SK-MEL-5 (cell line): ENCODE measurements at places on chromosomes 7 and 10.

GRCh38 chr7:34311591-34311990 is 346.4 kb upstream of the NPSR1 start:
- no peak for DNase-seq

DNA sequence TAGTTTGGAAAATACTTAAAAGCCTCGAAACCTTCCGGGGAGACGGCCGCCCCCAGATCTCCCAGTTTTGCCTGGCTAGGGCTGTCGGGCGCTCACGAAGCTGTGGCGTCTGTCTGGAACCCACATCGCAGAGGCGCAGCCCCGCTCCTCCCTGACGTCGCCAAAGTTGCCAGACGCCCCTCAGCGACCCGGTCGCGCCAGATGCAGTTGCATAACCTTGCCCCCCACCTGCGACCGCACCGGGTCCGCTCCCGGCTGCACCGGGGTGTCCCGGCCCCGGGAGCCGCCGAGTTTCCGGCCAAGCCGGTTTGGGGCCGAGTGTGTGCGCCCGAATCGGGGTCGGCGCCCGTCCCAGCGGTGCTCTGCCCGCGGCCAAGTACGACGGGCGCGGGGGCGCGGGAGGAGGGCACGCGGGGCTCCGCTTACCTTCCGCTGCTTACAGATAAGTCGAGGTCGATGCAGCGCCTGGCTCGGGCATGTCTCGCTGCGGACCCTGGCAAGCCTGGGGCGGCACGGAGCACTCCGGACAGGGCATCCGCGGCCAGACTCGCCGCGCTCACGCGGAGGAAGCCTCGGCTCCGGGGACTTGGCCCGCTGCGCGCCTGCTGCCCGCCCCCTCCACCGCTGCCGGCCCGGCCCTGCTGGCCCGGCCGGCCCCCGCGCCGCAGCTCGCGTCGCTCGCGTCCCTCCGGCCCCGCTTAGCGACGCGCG is 665 bp downstream of the INSYN2A start:
- DNase-seq, result no peak

DNA sequence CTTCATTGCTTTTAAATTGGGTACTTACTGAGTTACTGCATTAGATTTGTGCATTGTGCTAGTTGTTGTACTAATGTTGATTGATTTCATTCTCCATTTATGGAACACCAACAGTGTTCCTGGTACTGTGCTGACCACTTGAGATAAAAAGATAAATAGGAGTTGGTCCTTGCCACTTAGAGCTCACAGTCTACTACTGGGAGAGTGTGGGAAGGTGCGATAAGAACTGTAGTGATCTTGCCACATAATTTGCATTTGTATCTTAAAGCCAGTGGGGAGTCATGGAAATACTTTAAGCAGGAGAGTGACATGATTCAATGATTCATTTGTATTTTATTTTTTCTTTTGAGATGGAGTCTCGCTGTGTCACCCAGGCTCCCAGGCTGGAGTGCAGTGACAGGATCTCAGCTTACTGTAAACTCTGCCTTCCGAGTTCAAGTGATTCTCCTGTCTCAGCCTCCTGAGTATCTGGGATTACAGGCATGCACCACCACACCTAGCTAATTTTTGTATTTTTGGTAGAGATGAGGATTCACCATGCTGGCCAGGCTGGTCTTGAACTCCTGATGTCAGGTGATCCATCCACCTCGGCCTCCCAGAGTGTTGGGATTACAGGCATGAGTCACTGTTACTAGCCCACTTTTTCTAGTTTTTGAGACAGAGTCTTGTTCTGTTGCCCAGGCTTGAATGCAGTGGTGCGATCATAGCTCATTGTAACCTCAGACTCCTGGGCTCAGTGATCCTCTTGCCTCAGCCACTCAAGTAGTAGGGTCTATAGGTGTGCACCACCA is 51.2 kb upstream of the TMEM248 start:
- no peak for DNase-seq

GRCh38 chr7:100891568-100892247 is 2.2 kb upstream of the UFSP1 start:
- no peak for DNase-seq

DNA sequence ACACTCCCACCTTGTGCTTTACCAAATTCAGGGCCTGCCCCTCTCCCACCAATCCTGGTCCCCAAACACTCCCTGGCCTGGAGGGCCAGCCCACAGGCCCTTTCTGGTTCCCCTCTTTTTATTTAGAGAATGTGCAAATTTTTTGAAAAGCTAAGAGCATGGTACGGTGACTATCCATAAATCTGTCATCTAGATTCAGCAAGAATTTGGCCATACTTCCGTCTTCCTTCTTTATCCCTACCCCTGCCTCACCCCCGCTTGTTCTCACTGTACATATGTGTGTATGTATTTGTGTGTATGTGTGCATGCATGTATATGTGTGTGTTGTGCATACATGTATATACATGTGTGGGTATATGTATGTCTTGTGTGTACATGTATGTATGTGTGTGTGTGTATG is 8.1 kb upstream of the TBRG4 start:
- DNase-seq, result no peak

DNA sequence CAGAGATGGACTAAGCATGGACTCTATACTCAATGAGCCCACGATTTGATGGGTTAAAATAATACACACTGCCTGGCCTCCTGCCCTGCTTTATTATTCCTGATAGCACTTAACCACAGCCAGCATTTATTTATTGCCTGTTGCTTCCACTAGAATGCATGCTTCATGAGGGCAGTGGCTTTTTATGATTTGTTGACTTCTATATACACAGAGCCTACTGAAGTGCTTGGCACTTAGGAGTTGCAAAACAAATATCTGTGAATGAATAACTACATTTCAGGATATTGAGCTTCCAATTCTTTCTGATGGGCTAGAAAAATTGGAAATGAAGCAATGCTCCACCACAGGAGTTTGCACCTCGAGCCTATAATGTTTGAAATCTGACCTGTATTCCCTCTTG is 513.6 kb upstream of the ZMIZ1 start:
- DNase-seq, result no peak

- no peak for DNase-seq
Observed at GRCh38 chr7:84474436-84474835, 279.8 kb upstream of the SEMA3A start.

GRCh38 chr10:43315535-43316207 is 48.8 kb upstream of the RASGEF1A start:
- DNase-seq, result no peak

GRCh38 chr10:112826018-112826697 is 123.9 kb upstream of the TCF7L2 start:
- DNase-seq, result no peak

DNA sequence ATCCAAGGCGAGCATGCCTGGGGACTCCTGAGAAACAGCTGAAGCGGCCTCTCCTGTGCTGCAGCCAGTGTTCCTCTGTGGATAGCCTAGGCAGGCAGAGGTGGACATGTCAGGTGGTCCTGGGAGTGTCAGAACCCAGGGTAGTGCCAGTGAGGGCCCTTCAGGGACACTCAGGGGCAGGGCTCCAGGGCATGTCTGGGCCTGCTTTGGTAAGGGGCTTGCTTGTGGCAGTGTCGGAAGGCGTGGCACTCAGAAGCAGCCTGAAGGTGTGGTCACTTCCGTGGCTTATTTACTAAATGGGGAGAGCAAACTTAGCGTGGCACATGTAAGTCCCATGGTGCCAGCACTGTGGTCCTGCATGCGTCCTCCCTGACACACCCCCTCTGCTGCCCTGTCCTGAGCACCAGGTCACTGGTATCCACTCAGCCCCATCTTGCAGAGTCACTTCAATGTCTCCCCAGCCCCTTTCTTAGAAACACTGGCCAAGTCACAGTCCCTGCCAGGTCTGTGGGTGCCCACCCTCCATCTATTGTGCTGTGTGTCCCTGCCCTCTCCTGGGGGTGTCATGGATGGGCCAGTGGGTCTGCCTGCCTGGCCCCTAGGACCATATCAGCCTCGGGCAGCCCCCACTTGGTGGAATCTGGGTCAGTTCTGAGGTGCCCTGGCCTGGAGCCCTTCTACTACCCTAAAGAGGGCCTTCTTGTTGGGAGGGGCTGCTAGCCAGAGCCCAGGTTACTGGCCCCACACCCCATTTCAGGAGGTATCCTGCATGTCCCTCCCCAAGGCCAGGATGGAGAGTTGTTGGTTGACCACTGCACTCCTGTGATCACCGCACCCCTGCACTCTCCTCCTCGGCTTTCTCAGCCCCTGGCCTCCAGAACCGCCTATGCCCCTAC is 6.4 kb downstream of the ZMIZ2 start:
- no peak for DNase-seq

GRCh38 chr10:22251751-22252223 is 34.0 kb upstream of the EBLN1 start:
- no peak for DNase-seq

DNA sequence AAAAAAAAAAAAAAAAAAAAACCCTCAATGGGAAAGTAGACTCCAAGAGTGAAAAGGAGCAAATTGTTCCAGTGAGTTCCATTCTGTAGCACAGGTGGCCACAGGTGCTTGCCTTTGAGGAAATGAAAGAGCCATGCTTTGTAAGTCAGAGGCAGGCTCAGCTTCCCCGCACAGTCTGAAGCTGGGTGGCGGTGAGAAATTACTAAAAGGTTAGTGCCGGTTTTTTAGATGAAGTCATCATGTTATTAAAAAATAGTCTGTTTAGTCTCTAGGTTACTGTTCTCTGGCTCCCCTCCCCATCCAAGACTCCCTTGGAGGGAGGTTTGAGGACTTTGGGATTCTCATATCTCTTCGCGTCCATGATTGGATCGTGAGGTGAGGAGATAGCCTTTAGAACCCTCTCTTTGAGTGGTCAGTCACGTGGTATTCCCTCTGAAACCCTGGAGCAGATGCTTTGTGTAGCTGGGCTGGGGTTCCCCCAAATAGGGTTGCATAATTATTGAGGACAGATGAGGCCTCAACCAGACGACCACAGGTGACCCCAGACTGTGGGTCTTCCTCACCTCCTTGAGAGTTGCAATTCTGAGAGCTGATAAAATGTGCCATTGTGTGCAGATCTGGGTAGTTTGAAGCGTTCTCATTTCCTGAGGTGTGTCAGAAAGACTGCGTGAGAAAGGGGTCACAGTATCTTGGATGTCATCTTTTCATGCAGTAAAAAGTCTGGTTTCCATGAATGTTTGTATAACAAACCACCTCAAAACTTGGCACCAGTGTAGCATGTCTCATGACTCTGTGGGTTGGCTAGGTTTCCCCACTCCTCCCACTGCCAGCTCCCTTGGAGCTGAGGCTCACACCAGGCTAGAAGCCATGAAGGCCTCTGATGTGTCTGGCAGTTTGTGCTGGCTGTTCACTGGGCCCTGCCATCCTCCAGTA is 27.1 kb downstream of the OGDH start:
- peak; percentile 42 for DNase-seq

DNA sequence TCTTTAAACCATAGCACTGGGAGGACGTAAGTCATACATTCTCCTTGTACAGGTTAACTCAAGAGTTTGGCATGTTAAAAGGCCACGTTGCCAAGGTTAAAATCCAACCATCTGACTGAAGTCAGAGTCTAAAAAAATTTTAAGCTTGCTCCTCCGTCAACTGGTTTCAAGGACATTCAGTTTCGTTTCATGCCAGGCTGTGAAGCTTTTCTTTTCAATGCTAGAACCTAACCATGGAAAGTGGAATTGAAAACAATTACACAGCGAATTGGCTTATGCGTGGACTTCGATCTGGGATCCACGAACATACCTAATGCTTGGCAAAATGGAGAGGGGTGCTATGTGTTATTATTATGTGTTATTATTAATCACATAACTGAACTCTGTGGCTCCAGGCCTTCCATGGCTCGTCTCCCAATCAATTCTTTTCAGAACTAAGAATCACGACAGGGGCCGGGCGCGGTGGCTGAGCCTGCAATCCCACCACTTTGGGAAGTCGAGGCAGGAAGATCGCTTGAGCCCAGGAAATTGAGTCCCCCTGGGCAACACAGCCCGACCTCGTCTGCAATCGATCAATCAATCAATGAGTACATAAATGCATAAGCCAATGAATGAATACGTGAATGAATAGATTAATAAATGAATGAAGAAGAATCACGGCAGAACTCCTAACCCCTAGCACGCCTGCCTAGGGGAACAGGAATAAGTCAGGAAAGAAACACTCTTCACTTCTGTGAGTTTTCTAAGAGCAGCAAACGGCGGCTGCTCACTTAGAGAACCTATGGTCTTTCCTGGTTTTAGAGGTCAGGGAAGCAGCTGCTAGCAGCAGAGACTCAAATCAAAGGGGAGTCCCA is 733 bp upstream of the ARL5B start:
- peak; percentile 32 for DNase-seq

GRCh38 chr10:64316416-64316815 is 795.2 kb downstream of the REEP3 start:
- DNase-seq, result no peak

GRCh38 chr10:102549549-102549948 is 45.8 kb downstream of the SUFU start:
- DNase-seq, result no peak

GRCh38 chr7:12296051-12296570 is 85.0 kb downstream of the TMEM106B start:
- DNase-seq, result no peak

DNA sequence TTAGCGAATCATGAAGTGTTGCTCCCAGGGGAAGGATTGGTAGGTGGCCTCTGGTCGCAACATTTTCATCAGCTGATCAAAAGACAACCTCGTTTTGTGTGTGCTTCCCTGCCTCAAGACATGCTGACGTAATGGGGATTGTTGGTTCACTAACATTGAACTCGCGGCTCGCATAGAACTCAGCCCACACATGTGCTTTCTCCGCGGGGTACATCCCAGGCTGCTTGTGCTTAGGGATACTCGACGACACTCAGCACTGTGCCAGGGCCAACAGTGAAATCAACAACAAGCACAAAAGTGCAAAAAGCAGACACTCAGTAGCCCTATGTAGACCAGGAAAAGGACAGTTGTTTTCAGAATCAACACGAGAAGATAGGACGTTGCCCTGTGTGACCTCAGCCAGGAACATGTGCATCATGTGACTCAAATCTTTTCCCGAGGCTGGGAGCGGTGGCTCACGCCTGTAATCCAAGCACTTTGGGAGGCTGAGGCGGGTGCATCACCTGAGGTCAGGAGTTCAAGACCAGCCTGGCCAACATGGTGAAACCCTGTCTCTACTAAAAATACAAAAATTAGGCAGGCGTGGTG is 20.8 kb downstream of the WIPI2 start:
- peak; percentile 24 for DNase-seq

DNA sequence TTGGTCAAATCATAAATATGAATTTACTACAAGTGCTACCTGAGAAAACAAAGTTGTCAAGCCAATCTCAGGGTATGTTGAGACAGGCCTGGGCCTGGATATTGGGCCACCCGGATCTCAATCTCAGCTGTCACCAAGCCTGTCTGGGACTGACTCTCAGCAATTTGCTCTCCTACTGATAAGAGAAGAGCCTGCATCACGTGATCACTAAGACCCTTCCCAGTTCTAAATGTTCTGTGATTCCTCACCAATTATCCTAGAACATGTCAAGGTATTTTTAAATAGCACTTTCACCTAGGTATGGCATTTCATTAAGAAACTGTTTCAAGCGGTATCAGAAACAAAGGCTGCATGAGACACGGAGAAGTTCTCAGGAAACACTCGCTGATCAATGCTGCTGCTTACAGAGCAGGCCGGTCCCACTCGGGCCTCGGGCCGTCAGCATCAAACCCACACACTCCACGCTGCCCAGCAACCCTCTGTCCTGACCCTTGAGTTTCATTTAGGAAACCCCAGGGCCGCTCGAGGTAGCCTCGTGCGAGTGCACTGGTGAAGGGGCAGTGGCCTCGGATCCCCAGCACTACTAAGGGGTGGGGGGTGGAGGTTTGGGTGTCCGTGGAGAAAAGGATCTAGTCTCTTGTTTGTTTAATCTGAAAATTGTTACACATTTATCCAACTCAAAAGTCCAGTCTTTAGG is 4.1 kb downstream of the KLF6 start:
- peak; percentile 9 for DNase-seq
